Activated T-helper 9 cell treated with anti-CD3 and anti-CD28 coated beads, Interleukin-2, amount 50 U/mL, for 16 hours (primary cell): ENCODE measurements at places on chromosomes 1 and 21.

GRCh38 chr1:203796236-203796605 lies 798 bp downstream of the ZBED6 start:
- DNase-seq = peak; percentile 10

DNA sequence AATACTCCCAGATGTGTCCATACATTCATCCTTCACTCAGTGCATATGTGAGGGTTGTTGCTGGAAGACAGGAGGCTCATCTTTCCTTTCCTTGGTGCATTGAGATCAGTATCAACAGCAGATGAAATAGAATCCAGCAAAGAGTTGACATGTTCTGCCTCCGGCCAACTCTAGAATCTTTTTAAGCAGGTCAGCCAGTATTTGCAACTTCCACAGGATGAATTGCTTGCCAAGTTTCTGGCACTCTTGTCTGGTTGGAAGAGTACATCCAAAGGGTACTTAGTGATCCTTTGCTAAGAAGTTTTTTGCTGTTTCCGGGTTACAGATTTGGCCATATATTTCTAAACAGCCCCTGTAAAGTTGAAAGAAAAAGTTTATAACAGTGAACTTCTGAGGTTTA lies 21.1 kb downstream of the SYNC start:
- no peak for DNase-seq

DNA sequence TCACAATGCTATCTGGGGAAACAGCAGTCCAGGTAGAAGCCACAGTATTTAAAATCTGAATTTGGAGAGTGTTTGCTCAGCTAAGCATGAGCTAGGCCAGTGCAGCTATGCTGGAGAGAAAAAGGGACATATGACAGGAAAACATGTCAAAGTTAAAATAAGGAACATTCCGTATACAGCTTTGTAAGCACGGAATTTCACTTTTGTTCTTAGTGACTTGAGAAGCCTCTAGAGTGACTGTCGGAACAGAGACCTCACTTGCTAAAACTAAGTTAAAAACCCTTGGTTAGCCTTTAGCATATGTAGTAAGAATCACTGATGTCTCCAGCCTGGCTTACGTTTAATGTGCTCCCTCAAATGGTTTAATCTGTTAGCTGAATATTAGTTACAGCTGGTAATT lies 661.7 kb downstream of the KCNT2 start:
- no peak for DNase-seq

DNA sequence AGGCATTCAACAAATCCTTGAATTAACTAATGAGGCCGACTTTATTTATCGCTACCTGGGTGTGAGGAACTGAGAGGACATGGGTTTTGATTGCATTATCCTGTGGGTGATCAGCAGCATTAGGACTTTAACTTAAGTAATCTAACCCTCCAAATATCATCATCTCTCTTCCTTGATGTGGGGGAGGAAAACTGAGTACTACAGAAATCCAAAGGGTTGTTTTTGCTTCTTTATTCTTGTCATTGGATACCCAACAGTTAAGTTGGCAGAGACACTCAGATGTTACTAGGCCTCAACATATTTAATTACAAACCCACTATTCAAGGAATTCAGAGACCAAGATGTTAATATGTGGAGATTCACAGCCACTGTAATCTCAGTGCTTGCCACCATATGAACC lies 97.4 kb upstream of the ST6GALNAC5 start:
- DNase-seq = no peak
